Urinary bladder (tissue), 4 donors: ENCODE measurements at places on chromosomes 16 and 17. TPM values are rescaled to one million over a fixed set of nuclear protein-coding genes. Genes with fewer than 3 reads are reported as not detected.

The CHMP1A gene
- 27.9 TPM for total RNA-seq

The IGF2BP1 gene
- 2.9 TPM for total RNA-seq

DNA sequence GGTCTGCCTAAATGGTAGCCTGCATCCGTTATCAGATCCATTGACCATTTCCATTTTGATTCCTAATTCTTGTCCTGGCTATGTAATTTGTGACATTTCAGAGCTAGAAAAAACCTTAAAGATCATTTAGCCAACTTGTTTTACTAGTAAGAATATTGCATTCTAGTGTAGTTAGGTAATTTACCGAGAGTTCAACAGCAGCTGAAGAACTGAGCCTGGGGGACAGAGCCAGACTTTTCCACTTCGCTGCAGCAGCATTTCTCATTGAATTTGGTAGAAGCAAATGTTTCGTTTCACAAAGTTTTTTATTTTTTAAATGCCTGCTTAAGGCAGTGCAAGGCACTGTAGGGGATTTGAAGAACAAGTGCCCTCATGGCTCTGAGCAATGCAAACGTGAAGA, 59.2 kb upstream of the MARCHF10 start:
- DNase-seq = no peak

DNA sequence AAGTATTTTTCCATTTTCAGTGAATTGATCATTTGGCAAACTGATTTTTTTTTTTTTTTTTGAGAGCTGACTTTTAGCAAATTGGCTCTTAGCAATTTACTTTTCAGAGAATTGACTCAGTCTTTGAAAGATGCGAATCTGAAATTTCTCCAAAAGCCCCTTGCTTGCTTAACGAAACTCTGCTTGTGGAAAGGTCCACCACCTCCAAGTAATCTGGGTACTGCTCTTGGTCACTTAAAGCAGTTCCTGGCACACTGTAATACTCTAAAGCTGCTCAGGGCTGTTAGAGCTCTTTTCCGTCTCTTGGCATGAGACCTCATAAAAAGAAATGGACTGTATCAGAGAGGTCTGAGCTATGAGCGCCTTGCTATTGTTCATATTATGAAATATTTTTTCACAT, 2.9 kb downstream of the GSDMB start:
- no peak for DNase-seq

DNA sequence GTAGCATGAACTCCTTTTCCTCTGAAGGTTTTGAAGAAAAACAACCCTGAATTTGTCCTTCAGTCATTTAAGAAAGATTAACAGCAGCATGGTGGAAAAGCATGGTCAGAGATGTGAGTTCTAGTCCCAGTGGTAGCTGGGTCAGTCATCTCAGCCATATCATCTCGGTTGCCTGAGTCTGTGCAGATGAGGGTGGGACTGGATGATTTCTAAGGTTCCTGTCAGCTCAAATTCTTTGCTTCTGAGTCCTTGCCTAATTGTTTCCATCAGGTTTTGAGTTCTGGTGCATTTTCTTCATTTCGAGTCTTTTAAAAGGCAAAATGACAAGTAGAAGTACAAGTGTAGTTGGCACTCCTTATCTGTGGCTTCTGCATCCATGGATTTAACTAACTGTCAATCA, 63.9 kb downstream of the TNRC6C start:
- no peak for DNase-seq

GRCh38 chr16:59993101-59993500, 1259.0 kb upstream of the GOT2 start:
- no peak for DNase-seq

DNA sequence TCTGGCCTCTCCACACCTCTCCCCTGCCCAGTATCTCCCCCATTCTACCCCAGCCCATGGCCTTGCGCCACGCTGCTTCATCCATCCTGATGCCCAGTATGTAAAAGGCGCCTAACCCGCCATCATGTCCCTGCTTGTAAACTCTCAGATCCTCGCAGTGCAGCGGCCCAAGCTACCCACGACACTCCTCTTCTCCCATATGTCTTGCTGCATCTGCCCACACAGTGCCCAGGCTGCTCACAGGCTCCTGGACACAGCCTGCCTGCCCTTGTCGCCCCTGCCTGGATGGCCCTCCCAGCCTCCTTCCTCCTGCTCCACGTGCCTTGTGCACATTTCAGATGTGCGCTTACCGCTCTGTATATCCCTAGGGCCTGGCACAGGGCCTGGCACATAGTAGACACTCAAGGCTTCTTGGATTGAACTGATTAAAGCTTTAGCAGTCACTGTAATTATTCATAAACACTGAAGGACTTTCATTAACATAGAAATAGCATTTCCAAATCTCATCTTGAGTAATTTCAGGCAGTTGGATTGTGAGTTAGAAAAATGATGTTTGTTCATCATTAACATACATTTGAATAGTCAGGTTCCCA, 129.1 kb downstream of the CLEC16A start:
- no peak for DNase-seq

DNA sequence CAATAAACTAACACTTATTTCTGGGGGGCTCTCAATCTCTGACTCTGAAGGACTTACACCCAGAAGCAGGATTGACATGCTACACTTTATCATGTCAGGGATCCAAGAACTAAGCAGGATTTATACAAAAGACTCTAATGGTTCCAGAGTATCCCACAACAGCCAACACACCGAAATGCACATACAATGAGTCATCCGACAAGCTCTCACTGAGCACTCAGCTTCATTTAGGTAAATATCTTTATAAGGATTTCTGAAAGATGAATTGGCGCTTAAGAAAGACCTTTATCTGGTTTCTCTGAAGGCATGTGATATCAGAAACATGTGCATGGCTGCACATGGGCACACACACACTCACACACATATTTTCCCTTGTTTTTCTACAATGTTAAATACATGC, 77.2 kb downstream of the TOX3 start:
- no peak for DNase-seq

DNA sequence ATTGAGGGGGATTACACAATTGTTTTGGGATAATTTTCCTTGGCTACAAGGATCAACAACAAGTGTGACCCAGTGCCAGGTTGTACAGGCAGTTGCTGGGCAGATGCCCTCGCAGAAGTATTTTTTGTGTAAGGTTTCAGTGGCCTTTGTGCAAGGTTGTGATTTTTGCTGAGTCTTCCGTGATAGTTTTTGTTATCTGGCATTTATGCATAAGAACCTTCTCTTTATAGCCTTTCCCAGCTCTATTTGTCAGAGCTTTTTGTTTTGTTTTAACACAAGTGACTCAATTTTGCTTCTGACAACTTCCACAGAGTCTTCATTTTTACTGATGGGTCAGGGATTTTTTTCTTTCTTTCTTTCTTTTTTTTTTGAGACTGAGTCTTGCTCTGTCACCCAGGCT, 6.7 kb upstream of the PRPSAP1 start:
- no peak for DNase-seq

DNA sequence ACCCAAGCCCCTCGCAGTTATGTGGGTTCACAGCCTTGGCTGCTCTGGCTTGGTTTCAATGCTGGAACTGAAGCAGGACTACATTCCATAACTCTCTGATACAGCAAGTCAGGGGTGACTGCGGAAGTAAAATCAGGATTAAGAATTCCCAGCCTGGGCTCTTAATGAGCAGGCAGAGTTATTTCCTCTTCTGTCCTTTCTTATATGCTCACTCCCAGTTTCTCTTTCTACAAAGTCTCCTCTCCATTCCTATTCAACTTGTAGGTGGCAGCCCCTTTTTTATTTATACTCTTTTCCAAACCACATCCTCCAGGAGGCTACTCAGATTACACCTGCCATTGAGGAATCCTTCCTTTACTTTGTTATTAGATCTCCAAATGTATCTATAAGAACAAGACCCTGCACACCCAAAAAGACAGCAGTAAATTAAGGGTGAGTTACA, 40.3 kb downstream of the HOXB1 start:
- no peak for DNase-seq

- no peak for DNase-seq
Measured at GRCh38 chr16:24773771-24774427, 44.4 kb downstream of the TNRC6A start.

DNA sequence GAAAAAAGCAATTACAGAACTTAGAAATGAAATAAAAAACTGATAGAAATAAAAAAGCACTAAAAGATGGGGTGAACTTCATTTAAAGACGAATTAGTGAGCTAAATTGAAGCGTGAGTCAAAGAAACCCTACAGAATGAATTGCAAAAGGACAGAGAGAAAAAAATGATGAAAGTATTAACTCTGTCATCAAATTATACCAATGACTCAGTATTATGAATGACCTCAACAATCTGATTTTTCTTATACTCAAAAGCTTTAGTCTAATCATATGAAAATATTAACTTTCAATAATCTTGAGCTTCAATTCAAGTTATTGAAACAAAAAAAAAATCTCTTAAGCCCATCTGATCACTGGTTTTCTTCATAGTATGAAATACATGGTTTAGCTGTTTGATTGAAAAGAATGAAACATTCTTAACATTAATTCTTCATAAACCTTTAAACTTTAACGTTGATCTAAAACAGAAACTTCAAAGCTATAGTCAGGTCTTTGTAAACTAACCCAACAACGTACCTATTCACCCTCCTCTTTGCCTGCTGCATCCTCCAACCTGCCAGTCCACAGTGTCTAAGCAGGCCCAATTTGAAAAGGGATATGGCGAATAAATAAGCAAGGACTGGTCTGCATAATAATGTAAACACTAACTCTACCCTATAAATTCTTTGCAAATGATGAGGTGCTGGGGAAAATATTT, 6.6 kb downstream of the ABCA5 start:
- no peak for DNase-seq
